CD4-positive, alpha-beta T cell treated with Interferon gamma for 1 hour (primary cell): ENCODE measurements at places on chromosomes 1 and 21.

- no peak for DNase-seq
Measured at GRCh38 chr1:15935056-15935950, 40.6 kb downstream of the ZBTB17 start.

DNA sequence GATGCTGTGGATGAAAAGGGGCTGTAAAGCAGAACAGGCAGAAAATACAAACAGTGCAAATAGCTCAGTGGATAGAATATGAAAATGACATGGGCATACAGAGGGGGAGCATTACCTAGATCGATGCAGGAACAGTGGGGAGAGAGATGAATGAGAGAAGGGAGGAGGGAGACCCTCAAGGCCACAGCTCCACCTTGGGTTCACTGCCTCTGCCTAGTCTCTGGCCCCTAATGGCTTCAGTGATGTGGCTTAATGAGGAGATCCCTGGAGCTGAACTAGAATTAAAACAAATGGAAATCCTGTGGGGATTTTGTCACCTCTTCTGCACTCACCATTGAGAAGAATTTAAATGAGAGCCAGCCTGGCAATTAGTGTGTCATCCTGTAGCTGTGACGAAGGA lies 165.0 kb downstream of the TNR start:
- DNase-seq: no peak

GRCh38 chr1:169473347-169473746 lies 12.4 kb downstream of the SLC19A2 start:
- no peak for DNase-seq

GRCh38 chr21:17461014-17461413 lies 51.8 kb upstream of the CXADR start:
- DNase-seq: no peak

GRCh38 chr1:214439352-214440119 lies 111.9 kb downstream of the PTPN14 start:
- no peak for DNase-seq

DNA sequence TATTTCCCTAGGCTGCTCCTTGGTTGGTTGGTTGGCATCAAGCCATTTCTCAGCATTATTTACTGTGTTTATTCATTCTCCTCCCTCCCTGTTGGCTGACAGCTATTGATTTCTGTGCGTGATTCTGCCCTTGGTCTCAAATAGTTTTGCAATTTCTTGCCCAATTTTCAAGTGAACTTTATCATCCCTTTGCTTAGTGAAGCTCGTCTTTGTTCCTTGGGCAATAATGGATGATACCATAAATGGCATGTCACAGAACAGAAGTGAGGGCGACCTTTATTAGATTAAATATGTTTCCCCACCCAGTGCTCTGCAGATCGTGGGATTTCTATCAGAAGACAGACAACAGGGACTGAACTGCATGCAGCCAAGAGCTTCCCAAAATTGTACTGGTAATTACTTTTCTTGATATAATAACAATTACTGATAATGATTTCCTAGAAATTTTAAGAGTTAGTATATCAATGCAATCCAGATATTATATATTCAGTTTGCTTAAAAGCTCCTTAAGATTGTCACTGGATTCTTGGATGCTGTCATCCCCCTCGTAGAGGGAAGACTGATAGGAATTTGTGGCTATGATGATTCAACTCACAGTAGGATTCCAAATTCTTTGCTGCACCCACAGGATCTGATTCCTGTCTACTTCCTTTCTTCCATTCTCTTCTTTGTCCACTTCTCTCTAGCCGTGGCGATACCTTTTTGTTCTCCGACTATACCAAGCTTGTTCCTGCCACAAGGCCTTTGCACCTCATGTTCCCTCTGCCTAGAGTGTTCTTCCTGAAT lies 122.1 kb upstream of the KAZN start:
- no peak for DNase-seq

DNA sequence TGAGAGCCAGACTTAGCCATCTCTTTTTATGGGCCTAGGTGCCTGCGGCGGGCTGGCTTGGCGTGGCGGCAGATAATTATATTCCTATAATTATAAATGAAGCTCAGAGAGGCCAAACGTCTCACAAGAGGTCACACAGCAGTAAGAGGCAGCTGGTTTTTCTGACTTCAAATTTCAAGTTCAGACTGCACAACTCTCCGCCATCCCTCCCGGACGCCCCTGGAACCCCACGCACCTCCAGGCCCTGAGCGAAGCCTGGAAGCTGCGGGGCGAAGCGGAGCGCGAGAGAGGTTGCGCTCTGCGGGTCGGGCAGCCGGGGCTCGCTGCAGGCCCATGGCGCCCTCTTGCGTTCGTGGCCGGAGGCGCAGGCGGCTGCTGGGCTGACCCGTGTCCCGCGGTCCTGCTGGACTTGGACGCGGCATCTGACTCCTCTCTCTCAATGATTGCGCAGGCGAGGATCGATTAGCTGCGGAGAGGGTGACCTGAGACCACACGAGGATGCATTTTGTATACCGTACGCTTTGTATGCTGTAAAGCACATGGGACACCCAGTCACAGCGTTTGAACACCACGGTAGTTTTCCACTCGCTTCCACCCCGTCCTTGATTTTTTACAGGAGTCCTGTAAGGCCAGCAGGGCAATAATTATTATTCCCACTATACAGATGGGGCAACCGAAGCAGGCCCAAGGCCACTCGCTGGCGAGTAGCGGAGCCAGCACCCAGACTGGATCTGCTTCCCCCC lies 272.7 kb downstream of the FOXD2 start:
- peak; percentile 42 for DNase-seq
